ENCODE measurements at places on chromosomes 16 and 17.

DNA sequence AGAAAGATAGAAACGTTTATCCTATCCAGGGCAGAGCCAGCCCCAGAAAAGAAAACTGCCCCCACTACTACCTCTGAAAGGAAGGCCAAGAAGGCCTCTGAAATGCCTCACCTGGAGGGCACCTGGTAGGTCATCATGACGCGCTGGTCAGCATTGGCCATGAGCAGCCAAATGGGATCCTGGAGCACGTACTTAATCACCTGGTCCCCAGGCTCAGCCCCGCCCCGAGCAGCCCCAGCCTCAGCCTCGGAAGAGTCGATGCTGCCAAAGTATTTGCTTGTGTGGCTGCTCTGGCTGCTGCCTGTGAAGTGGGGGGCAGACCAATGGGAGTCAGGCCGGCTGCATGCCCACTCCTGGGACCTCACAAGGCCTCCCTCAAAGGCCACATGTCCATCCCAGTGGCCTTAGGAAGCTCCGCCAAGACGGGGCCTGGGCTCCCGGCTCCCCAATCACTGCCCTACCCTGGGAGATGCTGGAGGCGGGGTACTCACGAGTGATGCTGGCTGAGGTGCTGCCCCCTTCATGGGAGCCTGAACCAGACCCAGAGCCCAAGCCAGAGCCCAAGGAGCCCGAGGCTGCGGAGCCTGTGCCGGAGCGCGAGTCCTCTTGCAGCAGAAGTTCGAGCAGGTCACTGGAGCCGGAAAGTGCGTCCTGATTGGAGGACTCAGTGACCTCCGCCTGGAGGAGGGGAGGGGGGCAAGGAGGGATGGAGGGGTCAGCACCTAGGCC lies 9.9 kb downstream of the PER1 start:
- no peak for DNase-seq

DNA sequence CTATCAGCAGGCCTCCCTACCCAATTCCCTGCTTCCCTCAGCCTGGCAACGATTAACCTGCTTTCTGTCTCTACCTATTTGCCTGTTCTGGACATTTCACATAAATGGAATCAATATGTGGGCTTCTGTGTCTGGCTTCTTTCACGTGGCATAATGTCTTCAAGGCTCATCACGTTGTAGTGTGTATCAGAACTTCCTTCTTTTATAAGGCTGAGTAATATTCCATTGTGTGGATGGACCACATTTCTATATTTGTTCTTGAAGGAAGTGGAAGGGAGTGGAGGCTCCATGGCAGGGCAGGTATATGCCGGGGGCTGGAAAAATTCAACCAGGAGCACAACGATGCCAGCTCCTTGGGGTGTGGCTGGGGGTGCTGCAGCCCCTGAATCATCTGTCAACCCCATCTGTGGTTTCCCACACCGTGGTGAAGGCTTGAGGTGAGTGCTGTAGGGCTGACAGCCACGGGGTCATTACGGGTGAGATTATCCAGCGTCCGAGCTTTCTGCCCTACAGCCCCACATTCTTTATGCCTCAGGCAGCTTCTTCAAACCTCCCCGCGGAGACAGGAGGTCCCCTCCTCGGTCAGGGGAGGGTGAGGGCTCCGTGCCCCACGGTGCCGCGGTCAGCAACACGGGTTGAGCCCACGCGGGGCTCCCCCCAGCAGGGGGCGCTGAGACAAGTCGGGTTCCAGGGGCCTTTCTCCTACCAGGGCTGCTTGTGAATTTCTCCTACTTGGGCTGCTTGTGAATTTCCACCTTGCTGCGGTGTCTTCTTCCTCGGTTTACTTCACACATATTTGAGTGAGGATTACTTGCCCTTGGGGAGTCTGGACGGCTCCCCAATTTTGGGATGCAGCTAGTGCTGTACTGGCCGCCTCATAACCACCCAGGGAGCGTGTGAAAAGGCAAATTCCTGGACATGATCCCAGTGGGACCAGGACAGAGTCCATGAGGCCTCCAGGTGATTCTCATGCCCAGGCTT lies 18.3 kb upstream of the WFIKKN2 start:
- no peak for DNase-seq

DNA sequence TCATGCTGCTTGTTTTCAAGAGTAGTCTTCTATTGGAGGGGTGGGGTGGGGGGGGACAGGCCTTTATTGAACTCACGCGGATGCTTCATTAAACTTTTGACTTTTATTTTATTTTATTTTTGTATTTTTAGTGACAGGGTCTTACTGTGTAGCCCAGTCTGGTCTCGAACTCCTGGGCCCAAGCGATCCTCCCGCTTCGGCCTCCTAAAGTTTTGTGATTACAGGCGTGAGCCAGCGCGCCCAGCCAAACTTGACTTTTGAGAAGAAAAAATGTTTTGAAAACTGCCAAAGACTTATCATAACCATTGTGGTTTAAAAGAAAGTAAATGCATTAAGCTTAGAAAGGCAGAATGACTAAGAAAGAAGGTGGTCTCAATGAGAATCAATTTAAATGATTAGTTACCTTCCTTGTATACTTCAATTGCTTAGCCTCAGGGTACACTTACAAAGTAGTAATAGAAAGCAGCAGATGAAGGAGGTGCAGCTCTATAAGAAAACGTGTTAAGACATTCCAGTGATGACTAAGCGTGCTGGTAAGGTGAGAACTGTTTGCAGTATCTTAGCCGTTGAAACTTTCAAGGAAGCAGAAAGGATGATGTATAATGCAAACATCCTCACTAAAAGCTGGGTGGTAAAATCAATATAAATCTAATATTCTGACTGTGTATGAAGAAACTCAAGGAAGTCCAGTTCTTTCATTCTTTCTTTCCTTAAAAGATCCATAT lies 1.2 kb downstream of the AP2B1 start:
- DNase-seq: no peak

DNA sequence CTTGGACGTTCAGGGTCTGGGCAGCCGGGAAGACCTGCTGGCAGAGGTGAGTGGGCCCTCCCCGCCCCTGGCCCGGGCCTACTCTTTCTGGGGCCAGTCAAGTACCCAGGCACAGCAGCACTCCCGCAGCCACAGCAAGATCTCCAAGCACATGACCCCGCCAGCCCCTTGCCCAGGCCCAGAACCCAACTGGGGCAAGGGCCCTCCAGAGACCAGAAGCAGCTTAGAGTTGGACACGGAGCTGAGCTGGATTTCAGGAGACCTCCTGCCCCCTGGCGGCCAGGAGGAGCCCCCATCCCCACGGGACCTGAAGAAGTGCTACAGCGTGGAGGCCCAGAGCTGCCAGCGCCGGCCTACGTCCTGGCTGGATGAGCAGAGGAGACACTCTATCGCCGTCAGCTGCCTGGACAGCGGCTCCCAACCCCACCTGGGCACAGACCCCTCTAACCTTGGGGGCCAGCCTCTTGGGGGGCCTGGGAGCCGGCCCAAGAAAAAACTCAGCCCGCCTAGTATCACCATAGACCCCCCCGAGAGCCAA lies 8.6 kb upstream of the ABCC3 start:
- no peak for DNase-seq

DNA sequence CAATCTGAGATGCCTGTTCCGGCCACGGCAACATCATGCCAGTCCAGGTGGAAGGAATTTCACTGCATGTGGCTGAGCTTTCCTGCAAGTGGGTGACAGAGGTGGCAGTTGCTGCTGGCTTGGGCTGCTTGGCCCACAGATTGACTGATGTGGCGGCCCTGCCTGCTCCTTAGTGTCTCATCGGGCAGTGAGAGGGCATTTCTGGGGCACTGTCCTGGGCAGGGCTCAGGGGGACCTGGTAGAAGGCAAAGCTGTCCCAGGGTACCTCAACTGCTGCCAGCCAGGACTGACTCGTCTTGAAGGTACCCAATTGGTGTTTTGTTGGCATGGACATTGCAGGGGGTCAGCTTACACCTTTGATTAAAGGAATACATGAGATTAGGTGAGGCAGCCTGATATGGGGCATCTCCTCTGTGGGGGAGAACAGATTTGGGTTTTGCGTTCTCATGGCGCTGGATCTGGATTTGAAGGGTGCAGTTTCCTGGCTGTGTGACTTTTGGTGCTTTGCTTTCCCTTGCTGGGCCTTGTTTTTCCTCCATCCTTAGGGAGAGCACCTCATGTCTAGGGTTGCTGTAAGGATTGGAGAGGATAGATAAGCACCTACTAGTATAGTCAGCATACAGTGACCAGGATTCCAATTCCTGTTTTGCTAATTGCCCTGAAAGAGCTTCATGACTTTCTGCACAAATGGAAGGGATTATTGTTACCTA lies 5.4 kb downstream of the CMIP start:
- no peak for DNase-seq

DNA sequence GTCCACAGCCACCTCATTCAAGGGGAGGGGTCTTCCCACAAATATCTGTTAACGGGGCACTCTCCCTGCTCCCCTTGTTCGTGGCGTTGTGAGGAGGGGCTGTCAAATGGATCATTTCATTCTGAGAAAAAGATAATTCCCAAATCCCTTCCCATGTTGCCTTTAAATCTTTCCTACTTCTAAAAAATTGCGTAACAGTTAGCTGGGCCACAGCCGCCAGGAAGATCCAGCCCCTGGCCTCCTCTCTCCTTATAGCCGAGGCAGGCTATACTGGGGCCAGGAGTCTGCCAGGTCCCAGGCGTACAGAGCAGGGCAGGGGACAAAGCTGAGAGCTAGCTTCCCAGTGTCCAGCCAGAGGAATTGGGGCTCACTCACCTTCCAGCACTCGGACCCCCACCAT lies 430 bp downstream of the C16orf89 start:
- DNase-seq: no peak

- no peak for DNase-seq
Measured at GRCh38 chr16:81558077-81558443, 113.5 kb downstream of the CMIP start.

DNA sequence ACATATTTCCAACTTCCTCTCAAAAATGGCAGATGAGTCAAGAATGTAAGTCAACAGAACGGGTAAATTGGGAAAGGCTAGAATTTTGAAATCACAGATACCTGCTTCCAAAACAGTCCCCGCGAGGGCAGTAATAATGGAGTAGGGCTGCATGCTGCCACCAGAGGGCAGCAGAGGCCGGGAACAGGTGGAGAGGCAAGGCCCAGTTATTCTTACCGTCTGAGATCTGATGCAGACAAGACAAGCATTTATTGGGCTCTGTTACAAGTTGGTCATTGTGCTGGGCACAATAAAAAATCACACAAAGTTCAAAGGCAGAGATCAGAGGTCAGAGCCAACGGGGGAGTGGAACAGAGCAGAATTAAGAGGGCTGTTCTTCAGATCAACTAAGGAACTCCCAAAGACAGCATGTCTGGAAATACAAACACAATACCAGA lies 8.8 kb upstream of the MLKL start:
- peak; percentile 25 for DNase-seq

DNA sequence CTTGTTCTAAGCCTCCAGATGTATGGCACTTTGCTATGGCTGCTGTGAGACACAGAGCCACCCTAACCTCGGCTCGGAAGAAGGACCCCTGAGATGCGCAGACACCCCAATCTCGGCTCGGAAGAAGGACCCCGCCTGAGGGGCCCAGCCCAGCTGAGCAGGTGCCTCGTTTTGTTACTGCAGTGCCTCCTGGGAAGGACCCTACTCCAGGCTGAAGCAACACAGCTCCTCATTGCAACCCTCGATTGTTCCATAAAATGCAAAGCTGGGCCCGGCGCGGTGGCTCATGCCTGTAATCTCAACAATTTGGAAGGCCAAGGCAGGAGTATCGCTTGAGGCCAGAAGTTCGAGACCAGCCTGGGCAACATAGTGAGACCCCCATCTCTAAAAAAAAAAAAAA lies 61.3 kb downstream of the C16orf95 start:
- DNase-seq: no peak

GRCh38 chr17:30429155-30429554 lies 48.1 kb upstream of the GOSR1 start:
- peak; percentile 38 for DNase-seq

GRCh38 chr16:72721981-72722380 lies 325.9 kb downstream of the ZFHX3 start:
- DNase-seq: no peak

- peak; percentile 99 for DNase-seq
Measured at GRCh38 chr17:13541032-13541480, 60.7 kb downstream of the HS3ST3A1 start.

DNA sequence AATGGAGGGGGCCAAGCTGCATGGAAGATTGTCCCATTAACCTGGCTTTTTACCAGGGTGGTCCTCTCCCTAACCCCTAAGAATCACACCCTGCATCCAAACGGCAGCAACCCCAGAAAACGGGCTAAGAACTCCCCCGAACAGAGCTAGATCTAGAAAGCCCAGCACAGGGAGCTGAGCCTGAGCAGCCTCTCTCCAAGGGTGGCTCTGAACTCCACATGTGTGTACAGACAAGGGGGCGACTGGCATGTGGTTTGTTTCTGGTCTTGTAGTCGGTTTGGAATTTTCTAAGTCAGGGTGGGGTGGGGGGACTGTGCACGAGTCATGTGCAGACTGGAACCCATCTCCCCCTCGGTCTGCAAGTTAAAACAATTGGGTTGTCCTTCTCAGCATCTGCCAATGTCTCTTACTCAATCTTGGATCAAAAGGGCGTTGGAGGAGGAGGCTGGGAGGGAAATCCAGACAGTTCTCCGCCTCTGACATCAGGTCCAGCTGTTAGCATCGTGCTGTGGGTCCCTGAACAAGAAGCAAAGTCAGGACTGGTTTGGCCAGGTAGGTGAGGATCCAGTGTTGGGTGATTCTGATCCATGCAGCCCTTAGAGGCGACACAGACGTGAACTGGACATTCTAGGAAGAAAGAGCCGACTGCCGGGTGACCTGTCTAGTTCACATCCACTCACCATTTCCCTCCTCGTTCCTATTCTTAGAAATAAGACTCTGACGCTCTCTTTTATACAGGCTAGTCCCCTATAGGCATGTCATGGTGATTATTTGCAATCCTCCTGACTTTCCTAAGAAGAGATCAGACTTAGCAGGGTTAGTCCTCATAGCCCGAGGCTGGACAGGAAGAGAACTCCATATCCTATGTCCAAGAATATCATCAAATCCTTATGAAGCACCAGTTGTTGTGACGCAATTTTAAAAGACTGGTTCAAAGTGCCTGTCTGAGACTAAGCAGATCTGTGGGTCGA lies 381.8 kb downstream of the SOX9 start:
- peak; percentile 42 for DNase-seq

All from fibroblast of skin of left biceps (primary cell).